ENCODE measurements at places on chromosomes 5 and 9.

GRCh38 chr9:35277628-35278359 lies 116.0 kb downstream of the UNC13B start:
- no peaks in the 10 kb centered on the region for H3K4me1 ChIP-seq
- DNase-seq: no peak
- H3K27me3 ChIP-seq: no peaks in the 10 kb centered on the region
- no peaks in the 10 kb centered on the region for H3K36me3 ChIP-seq
- no peak overlapping the region for H3K27ac ChIP-seq
- H3K4me3 ChIP-seq: no peak overlapping the region

DNA sequence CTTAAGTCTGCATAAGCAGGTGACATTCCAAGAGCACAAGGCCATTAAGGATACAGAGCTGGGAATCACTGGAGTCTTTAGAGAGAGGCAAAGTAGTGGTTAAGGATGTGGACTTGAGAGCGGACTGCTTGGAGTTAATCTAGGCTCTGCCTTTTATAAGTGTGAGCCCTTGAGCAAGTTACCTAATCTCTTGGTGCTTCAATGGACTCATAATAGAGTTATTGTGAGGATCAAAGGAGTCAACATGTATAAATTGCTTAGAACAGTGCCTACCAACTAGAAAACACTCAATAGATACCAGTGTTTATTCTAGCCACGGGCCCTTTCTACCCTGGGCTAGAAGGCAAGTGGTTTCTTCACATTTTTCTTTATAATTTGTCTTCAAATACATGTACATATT lies 819.4 kb downstream of the NR2F1-AS1 start:
- no peak overlapping the region for H3K4me3 ChIP-seq
- no peaks in the 10 kb centered on the region for H3K27me3 ChIP-seq
- no peaks in the 10 kb centered on the region for H3K4me1 ChIP-seq
- no peaks in the 10 kb centered on the region for H3K36me3 ChIP-seq
- H3K27ac ChIP-seq: no peak overlapping the region

DNA sequence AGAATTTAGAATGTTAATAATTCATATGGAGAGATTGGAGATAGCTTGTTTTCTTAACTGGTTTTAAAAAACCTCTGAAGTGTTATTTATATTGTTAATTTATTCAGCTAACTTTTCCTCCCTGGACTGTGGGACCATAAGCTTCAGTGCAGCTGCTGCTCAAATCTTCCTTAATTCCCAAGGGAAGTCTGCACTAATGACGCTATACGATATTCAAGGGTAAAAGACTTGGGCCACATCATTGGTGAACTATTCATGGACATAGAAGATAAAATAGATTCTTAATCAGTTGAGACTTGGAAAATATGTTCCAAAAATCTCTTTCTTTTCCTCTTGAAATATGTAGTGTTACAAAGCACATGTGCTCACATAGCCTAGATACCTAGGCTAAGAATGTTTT lies 31.1 kb upstream of the GAS1 start:
- no peaks in the 10 kb centered on the region for H3K27me3 ChIP-seq
- DNase-seq: no peak
- H3K27ac ChIP-seq: no peak overlapping the region
- no peak overlapping the region for H3K4me3 ChIP-seq

DNA sequence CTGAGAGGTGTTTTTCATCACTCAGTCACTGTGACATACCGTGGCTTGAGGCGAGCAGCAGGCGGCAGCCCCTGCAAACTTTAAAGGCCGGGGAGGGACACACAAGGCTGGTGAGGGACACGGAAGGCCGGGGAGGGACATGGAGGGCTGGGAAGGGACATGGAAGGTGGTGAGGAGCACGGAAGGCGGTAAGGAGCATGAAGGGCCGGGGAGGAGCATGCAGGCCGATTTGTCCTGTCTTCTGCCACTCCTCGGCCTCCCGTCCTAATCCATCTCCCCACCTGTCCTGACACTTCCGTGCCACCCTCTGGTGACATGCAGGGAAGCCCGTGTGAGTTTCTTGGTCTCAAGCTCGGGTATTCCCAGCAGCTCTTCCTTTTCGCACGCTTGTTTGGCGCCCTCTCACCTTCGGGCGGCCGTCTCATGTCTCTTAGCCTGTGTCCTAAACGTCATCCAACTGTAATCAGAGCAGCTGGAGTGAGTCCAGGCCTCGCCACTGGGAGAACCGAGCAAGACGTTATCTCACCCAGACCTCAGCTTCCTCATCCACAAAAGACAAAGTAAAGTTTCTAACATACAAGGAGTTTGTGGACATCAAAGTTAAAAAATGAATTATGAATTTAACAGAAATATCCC lies 126.5 kb downstream of the MRPL36 start:
- no peak overlapping the region for H3K4me3 ChIP-seq
- no peak for DNase-seq
- H3K27ac ChIP-seq: no peak overlapping the region
- peaks cover 34% of the 10 kb centered on the region for H3K27me3 ChIP-seq
- H3K36me3 ChIP-seq: no peaks in the 10 kb centered on the region

- DNase-seq: no peak
- peaks cover 2% of the 10 kb centered on the region for H3K36me3 ChIP-seq
- H3K27ac ChIP-seq: peak overlapping the region; percentile 15
- H3K4me1 ChIP-seq: no peaks in the 10 kb centered on the region
- no peaks in the 10 kb centered on the region for H3K27me3 ChIP-seq
Measured at GRCh38 chr9:92360083-92360482, 34.3 kb downstream of the CENPP start.

GRCh38 chr9:108953983-108954574 lies 19.9 kb downstream of the ABITRAM start:
- no peak overlapping the region for H3K4me3 ChIP-seq
- no peak overlapping the region for H3K27ac ChIP-seq
- H3K27me3 ChIP-seq: no peaks in the 10 kb centered on the region
